HCT116 (cell line): ENCODE measurements at places on chromosomes 6 and 20. TPM values are rescaled to one million over a fixed set of nuclear protein-coding genes. Genes with fewer than 3 reads are reported as not detected.

Gene HLA-DQB1
- 2.1 TPM for total RNA-seq

Gene FRK
- total RNA-seq = 3.7 TPM

GRCh38 chr6:10323018-10323417, 91.9 kb downstream of the TFAP2A start:
- no peaks in the 10 kb centered on the region for H3K4me1 ChIP-seq
- no peaks in the 10 kb centered on the region for H3K27me3 ChIP-seq
- H3K4me3 ChIP-seq = no peak overlapping the region
- H3K27ac ChIP-seq = no peak overlapping the region

DNA sequence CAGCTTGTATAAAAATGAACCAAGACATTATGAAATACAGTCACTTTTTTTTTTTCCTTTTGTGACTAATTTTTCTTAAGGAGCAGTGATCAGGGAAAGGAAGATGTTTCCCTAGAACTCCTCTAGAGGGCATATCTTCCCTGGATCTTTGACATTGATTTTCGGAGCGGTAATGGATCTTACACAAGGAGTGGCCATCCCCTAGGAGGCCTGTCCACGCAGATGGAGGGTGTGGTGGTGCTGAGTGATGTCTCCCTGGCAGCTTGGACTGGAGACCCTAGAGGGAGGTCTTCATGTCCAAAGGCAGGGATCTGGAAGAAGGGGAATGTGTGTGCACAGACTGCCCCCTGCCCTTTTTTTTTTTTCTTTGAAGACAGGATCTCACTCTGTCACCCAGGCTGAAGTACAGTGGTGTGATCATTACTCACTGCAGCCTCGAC, 7.0 kb upstream of the KIFC1 start:
- H3K36me3 ChIP-seq = no peaks in the 10 kb centered on the region
- H3K27ac ChIP-seq = no peak overlapping the region
- H3K4me3 ChIP-seq = no peak overlapping the region
- H3K27me3 ChIP-seq = no peaks in the 10 kb centered on the region
- peak; percentile 72 for DNase-seq

GRCh38 chr6:40336940-40337760, 250.0 kb downstream of the LRFN2 start:
- no peaks in the 10 kb centered on the region for H3K4me1 ChIP-seq
- DNase-seq = no peak
- H3K4me3 ChIP-seq = no peak overlapping the region

- H3K27me3 ChIP-seq = no peaks in the 10 kb centered on the region
- H3K36me3 ChIP-seq = no peaks in the 10 kb centered on the region
- no peak overlapping the region for H3K27ac ChIP-seq
- no peak overlapping the region for H3K4me3 ChIP-seq
- H3K4me1 ChIP-seq = no peaks in the 10 kb centered on the region
Observed at GRCh38 chr20:20293691-20294385, 74.1 kb upstream of the INSM1 start.

GRCh38 chr6:25295651-25296050, 16.5 kb downstream of the CARMIL1 start:
- no peaks in the 10 kb centered on the region for H3K27me3 ChIP-seq
- H3K36me3 ChIP-seq = no peaks in the 10 kb centered on the region
- DNase-seq = no peak
- no peak overlapping the region for H3K4me3 ChIP-seq
- no peak overlapping the region for H3K27ac ChIP-seq
- no peaks in the 10 kb centered on the region for H3K4me1 ChIP-seq

- no peak overlapping the region for H3K4me3 ChIP-seq
- no peak overlapping the region for H3K27ac ChIP-seq
- peaks cover 76% of the 10 kb centered on the region for H3K27me3 ChIP-seq
- no peak for DNase-seq
- no peaks in the 10 kb centered on the region for H3K36me3 ChIP-seq
- no peaks in the 10 kb centered on the region for H3K4me1 ChIP-seq
Observed at GRCh38 chr20:33233129-33233774, 2.5 kb upstream of the BPIFA1 start.

DNA sequence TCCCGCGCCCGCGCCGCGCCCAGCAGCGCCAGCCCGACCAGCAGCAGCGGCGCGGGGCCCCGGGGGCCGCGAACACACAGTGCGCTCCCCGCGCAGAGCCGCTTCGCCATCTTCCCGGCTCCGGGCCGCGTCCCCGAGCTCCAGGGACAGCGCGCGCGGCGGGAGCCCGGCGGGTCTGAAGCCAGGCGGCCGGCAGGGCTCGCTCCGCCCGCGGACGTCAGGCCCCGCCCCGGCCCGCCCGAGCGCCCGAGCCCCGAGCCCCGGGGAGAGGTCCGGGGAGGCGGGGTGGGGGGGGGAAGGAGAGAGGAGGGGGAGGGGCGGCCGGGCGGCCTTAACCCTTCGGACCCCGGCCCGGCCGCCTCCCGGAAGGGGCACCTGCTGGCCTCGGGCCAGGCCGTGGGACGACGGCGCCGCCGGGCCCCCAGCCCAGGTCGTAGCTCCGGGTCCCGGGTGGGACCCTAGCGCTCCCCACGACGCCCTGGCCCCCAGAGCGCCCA, at the start of gene LAMA5:
Gene LAMA5, minus strand, starts transcription at position 177 of the 497 bp plus-strand sequence. Its CDS starts 67 bp downstream, at position 110.
- peak within 1 kb of the TSS; percentile 83 for H3K4me3 ChIP-seq
- H3K27me3 ChIP-seq = no peaks in the 10 kb centered on the region
- no peaks in the 10 kb centered on the region for H3K36me3 ChIP-seq

- H3K4me3 ChIP-seq = no peak overlapping the region
- H3K4me1 ChIP-seq = no peaks in the 10 kb centered on the region
- DNase-seq = no peak
- no peaks in the 10 kb centered on the region for H3K36me3 ChIP-seq
- H3K27ac ChIP-seq = no peak overlapping the region
- H3K27me3 ChIP-seq = no peaks in the 10 kb centered on the region
Observed at GRCh38 chr20:8339349-8339748, 207.3 kb downstream of the PLCB1 start.

DNA sequence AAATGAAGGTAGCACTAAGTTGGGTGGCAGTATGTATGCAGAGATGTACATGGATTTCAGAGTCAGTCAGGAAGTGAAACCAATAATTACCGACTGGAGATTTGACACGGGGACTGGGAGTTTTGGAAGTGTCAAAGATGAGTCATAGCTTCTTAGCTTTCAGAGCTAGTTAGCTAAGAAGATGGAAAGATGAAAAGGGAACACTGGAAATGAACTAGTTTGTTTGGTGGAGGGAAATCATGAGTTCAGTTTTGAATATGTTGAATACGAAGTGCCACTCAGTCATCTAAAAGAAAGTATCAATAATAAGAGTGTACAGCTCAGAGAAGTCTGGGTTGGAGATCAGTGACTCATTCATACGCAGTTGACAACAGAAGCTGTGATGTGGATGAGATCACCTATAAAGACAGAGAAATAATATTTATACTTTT, 7.5 kb downstream of the ESF1 start:
- no peaks in the 10 kb centered on the region for H3K27me3 ChIP-seq
- peaks cover 13% of the 10 kb centered on the region for H3K4me1 ChIP-seq
- no peak overlapping the region for H3K4me3 ChIP-seq
- H3K27ac ChIP-seq = no peak overlapping the region

- no peak overlapping the region; the same call in 1 of the 2 replicates for H3K27ac ChIP-seq
- no peaks in the 10 kb centered on the region for H3K36me3 ChIP-seq
- H3K27me3 ChIP-seq = no peaks in the 10 kb centered on the region
- H3K4me3 ChIP-seq = no peak overlapping the region
- peaks cover 28% of the 10 kb centered on the region; the same call in 1 of the 2 replicates for H3K4me1 ChIP-seq
- no peak for DNase-seq
Observed at GRCh38 chr20:63693083-63693732, 3.2 kb upstream of the TNFRSF6B start.

DNA sequence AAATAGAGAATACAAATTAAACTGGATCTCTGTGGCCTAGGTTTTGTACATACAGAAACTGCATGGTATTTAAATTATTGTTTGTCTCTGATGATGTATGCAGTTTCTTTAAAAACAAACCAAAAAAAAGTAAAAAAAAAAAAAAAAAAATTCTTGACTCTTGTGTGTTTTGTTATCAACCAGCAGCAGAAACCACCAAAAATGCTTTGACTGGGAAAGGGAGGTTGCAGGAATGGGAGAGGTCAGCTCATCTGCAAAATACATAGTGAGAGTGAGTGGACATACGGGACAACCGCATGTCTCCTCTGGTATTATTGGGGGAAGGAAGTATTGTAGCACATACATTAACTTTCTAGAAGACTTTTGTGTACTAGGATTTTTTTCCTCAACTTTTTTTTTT, 38.0 kb downstream of the TBC1D7 start:
- H3K4me1 ChIP-seq = no peaks in the 10 kb centered on the region
- no peaks in the 10 kb centered on the region for H3K27me3 ChIP-seq
- H3K4me3 ChIP-seq = no peak overlapping the region
- no peaks in the 10 kb centered on the region for H3K36me3 ChIP-seq

DNA sequence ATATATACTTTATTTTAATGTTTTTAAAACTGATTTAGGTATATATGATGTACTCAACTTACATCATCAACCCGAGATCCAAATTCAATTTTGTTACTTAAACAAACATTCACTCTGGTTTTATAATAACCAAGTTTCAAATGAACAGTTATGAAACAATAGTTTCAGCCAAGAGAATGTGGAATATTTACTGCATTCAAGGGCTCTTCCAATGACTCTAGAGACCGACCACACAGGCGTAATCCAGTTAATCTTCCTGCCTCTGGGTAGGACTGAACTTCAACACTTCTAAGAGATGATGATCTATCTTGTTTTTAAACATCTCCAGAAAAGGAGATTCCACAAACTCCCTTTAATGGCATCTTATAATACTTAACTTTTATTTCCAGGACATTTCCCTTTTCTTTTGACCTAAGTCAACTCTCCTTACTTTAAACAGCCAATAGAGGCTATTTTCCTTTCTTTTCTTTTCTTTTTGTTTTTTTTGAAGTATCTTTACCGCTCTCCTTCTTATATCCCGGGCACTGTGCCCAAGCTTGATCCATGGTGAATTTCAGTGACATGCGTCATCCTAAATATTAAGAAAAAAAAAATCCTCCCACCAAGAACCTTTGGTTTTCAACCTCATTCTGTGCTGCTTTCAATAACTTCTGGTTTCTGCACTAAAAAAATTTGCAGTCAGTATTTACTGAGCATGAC, 110.1 kb downstream of the KIF13A start:
- H3K4me3 ChIP-seq = no peak overlapping the region
- H3K4me1 ChIP-seq = peaks cover 9% of the 10 kb centered on the region
- peak overlapping the region; percentile 59; the same call in 1 of the 2 replicates for H3K27ac ChIP-seq
- no peaks in the 10 kb centered on the region for H3K27me3 ChIP-seq

GRCh38 chr20:3996399-3996798, 19.0 kb downstream of the RNF24 start:
- no peak overlapping the region for H3K4me3 ChIP-seq
- DNase-seq = no peak
- H3K27me3 ChIP-seq = no peaks in the 10 kb centered on the region
- no peaks in the 10 kb centered on the region for H3K36me3 ChIP-seq
- H3K27ac ChIP-seq = no peak overlapping the region

DNA sequence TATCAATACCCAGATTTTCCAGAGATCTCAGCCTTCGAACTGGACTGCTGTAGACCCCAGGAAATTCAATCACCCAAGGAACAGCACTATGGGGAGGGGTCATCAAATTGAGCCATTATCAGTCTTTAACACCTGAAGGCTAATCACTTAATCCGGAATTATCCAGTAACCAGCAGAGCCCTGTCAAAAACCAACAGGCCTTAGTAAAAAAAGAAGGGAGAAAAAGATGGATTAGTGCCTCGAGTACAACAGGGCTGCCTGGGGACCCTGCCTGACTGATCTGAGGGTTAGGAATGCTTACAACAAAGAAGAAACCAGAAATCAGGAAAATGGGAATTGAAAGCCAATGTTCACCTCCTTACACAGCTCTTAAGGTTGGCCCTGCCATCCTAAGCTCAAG, 7.6 kb downstream of the RRAGD start:
- H3K4me3 ChIP-seq = no peak overlapping the region
- DNase-seq = no peak
- no peaks in the 10 kb centered on the region for H3K27me3 ChIP-seq
- no peaks in the 10 kb centered on the region for H3K4me1 ChIP-seq
- no peaks in the 10 kb centered on the region for H3K36me3 ChIP-seq
- no peak overlapping the region for H3K27ac ChIP-seq

DNA sequence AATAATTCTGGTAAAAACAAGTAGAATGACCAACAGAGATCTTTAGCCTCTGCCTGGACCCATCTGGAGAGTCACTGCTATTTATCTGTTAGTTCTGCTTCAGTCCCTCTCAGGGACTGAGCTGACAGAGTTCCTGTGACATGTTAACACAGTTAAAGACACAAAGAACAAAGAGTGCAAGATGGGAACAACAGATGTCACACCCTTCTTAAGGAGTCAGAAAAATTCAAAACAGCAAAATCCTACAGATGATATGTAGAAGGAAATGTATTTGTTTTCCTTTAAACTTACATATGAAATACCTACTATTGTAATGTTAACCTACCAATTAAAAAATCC, 102.2 kb downstream of the FYN start:
- DNase-seq = no peak
- no peak overlapping the region for H3K27ac ChIP-seq
- no peaks in the 10 kb centered on the region for H3K36me3 ChIP-seq
- H3K27me3 ChIP-seq = no peaks in the 10 kb centered on the region
- H3K4me1 ChIP-seq = no peaks in the 10 kb centered on the region
- no peak overlapping the region for H3K4me3 ChIP-seq

DNA sequence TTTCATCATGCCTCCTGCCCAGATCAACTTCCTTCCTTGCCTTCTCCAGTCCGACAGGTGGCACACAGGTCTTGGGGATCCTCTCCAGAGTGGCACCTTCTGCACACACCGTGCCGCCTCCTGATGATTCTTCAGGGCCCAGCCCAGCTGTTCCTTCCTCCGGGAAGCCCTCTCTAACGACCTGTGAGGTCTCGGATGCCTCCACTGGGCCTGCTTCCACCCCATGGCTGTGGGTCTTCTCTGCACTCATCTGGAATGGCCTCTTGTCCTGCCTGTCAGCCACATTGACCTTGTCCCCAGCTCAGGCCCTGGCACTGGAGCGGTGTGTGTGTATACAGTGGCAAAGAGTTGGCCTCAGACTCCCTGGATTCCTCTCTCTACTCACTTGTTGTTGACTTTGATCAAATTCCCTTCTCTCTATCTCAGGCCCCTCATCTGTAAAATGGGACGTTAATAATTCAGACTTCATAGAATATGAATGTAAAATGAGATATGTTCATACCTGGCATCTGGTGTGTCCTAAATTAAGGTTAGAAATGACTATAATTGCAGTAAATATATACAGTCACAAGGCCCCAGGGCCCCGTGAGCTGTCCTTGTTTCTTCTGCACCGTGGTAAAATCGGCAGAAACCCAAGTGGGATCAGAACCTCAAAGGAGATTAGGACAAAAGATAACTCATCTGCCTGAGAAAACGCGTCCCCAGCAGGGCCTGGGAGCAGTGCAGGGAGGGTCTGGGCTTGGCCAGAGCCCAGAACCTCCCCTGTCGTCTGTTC, 1.5 kb downstream of the FAM210B start:
- H3K4me3 ChIP-seq = peak overlapping the region; percentile 77
- no peak overlapping the region for H3K27ac ChIP-seq
- no peaks in the 10 kb centered on the region for H3K27me3 ChIP-seq
- peaks cover 7% of the 10 kb centered on the region for H3K4me1 ChIP-seq
- H3K36me3 ChIP-seq = no peaks in the 10 kb centered on the region

DNA sequence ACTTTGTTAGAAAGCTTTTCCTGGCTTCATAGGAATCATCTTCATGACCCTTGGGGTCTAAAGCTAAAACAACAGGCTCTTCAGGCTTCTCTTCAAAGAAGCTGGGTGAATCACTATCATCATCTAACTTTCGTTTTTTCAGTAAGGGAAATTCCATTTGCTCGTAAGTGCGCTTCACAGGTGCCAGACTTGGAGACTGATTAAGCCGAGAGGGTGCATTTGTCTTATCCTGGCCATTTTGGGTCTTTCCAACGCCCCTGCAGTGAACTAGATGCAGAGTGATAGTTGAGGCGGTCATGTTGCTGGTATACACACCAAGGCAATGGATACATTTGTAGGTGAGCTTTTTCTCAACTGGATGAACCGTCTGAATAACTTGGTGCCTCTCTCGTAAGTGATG, 38.8 kb downstream of the ADNP start:
- no peak overlapping the region for H3K4me3 ChIP-seq
- DNase-seq = no peak
- no peak overlapping the region for H3K27ac ChIP-seq
- H3K4me1 ChIP-seq = no peaks in the 10 kb centered on the region
